Stimulated activated naive CD8-positive, alpha-beta T cell treated with anti-CD3 and anti-CD28 coated beads, Interleukin-15, Interleukin-2, amounts not matched to agents 100 U/mL and 50 U/mL, for 24 hours (primary cell): ENCODE measurements at places on chromosomes 2 and 18.

DNA sequence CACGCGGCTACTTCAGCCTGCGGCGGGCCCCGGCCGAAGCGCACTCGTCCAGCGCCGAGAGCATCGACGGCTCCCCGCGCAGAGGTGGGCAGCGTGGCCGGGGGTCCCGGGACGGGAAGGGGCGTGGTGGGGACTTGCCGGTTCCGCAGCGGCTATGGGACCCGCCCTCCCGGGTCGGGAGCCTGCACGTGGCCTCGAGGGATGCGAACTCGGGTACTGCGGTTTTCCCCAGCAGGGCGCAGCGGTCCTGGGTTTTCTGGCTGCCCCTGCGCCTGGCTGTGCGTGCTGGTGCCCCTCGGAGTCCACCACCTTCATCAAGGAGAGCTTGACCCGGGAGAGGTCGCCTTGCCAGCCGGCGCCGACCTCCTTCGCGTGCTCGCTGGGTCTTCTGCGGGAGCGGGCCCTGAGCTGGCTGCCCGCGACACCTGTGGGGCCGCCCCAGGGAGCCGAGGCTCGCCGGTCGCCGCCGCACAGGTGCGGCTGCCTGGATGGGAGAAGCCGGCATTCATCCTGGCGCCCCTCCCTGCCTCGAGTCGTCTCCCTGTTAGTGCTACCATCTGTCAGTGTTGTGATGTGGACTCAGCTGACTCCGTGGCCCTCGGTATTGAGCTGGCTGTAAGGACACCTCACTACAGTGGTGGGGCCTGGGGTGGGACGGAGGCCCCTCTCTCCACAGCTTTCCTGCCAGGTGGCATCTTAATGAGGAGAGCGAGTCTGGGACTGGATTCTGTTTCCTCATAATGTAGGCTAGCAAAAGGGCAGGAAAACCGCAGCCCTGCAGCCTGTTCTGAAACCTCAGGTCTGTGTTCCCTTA is 177.3 kb downstream of the AGAP1 start:
- no peak for DNase-seq

- DNase-seq: no peak
Measured at GRCh38 chr18:49464718-49465598, 4.5 kb upstream of the DYM start.

DNA sequence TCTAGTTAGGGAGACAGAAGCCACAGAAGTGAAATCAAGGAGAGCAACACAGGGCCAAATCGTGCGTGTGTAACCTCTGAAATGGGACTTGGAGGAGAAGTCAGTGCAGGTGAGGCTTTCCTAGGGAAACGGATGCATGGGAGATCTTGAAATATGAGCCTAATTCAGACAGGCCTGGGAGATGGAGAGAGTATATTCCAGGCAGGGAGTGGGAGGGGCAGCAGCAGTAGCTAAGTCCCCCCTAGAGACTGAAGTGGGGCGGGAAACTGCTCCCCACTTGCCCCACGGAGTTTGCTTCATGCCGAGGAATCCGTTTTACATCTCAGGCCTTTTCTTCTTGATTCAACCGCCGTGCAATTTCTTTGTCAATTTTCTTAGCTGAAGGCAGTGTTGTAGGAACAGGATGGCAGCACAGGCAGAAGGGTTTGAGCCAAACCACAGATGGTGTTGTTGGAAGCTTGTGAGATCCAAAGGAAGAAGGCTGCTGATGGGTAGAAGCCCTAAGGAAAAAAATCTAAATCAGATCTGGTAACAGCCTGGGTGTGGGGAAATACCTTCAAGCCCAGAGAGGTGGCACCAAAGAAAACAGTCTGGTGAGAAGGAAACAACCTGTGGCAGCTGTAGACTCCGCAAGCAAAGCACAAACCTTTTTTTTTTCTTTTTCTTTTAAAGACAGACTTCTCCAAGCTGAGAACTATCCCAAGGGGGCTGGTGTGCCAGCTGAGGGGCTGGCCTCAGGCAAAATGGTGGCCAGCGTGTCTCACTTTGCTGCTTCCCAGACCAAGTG is 40.2 kb downstream of the EPAS1 start:
- no peak for DNase-seq

GRCh38 chr2:11955884-11956291 is 209.5 kb downstream of the LPIN1 start:
- DNase-seq: no peak

DNA sequence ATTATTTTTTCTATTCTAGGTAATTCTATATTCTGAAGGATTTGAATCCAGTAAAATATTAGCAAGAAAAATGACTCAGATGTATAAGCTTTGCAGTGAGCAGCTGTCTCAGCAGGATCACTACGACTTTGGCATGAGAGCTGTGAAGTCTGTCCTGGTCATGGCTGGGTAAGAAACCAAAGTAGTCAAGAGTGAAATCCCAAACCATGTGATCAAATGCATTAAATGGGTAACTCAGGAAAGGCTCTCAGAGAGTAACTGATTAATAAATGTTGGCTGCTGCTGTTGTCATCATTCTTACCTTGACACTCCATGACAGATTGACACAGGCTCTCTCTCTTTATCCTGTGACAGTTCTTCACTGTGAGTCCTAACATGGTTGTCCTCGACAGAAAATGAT is 124.1 kb downstream of the DNAH6 start:
- DNase-seq: no peak

DNA sequence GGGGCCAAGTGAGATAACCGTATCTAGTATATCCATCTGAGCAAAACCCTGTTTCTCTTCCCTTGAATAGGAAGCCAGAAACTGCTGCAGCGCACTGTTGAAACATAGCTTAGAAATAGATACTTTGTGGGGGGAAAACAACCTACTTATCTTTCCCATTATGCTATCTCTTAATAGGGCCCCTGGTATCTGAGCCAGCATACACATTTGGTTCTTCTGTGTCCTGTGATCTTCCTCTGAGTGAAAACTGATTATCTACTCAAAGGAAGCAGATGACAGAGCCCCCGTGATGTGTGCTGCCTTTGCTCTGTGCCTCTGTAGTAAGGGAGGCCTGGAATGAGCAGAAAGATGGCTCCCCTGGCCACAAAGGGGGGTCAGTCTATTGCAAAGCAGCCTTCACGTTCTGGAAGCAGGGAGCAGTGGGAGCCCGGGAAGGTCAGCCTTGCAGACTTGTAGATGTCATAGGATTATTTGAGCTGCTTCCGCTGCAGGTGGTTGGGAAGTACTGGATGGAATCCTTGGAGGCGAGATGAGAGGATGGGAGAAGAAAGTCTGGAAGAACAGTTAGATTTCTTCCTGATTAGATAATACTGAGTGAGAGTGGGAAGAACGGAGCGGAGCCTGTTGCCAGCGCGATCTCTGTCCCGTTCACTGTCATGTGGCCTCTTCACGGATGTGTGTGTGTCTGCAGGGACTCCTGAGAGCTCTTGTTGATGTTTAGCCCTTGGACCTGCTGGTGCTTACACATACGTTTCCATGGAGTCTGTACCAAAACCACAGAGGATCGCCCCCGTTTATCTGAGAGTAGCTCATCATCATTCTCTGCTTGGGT is 150.1 kb downstream of the AGAP1 start:
- DNase-seq: no peak

DNA sequence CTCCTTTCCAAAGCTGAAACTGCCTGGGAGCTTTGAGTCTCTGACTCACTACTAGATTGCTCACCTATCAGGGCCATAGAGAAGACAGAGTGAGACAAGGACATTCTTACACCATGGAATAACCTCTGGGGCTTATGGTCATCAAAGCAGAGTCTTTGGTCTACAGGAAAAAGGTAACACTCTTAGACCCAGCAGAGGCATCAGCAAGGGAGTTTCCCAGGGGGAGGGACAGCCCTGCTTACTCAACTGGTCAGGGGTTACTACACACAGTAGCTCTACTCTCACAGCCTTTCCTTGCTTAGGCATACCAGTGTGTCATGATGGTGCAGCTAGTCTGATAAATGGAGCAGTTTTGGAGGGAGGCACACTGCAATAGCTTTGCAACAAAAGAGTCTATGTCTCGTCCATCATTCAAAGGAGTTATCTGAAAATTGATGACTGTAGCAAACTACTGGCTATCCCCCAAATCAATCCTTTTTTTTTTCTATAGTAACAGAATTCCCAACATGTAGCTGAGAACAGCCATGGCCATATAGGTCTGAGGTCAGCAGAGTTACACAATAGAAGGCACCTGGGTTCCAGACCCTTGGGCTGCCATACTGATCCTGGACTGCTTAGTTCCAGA is 22.4 kb upstream of the CD28 start:
- peak; percentile 48 for DNase-seq

DNA sequence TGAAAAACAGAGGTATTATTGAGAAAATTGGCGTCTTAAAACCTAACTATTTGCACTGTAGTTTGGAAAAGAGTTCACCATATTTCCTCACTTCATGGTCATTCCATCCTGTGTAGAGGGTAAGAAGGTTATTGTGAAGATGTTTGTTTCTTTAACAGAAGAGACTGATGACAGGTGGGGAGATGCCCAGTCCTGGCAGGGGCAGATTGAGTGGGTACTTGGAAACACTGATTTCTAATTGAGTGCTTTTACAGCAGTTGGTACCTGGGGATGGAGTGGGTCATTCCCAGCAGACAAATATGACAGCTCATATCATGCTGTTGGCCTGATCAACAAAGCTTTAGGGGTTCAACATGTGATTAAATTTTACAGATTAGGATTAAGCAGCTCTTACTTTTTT is 67.5 kb downstream of the MYOM1 start:
- DNase-seq: no peak

DNA sequence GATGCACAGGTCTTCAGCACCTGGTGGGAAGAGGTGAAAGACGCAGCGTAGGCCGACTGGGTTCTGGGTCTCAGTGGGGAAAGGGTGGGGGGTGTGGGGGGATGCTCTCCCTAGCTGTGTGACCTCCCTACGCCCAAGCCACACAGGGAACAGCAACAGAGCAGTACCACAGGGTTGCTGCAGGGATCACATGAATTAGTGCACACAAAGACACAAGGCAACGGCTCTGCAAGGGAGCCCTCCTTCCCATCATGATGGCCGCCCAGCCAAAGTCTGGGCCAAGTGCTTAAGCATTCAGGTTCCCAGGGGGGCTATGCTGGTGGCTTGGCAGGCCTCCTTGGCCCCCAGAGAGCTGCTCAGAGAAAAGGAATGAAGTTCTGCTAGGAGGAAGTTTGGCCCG is 28.2 kb upstream of the GBX2 start:
- no peak for DNase-seq

DNA sequence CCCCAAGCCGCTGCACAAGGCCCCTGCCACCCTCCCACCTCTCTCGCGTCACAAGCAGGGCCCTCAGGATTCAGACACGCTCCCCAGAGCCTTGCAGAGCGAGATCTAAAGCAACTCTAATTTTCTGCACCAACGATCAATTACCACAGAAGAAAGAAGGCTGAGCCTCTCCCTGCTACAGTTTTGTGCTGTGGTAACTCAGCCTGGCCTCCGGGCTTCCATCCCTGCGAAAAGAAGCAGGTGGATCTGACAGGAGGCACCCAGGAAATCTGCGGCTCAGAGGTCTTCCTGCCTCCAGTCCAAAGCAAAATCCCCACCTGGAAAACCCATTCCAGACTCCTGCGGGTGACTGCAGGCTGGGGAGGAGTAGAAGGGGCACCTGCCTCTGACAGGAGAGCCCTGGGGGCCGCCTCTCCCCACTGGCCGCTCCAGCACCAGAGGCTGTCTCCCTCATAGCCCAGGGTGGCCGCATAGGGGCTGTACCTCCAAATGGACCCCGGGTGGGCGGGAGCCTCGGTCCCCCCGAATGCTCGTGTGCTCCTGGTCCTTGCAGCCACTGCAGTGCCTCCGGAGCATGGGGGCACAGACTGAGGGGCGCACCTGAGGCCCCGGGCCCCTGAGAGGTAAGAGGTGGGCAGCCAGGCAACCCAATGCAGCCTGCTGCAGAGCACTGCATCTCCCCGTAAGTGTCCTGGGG is 31.0 kb downstream of the PXDN start:
- no peak for DNase-seq

- DNase-seq: no peak
Measured at GRCh38 chr2:190834890-190835208, 45.8 kb upstream of the GLS start.

DNA sequence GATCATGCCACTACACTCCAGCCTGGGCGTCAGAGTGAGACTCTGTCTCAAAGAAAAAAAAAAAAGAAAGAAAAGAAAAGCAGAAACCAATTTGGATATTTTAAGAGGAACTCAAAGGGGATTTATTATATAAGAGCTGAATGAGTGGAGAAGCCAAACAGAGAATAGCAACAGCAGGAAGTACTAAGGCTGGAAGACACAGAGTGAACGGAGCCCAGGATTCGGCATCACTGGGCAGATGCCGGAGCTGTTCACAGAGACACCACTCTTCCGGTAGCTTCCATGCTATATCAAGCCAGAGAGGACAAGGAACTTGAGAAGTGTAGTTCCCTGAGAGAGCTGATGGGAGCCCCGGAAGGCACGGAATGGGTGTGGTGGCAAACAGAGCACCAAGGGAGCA is 47.0 kb upstream of the CABLES1 start:
- no peak for DNase-seq

DNA sequence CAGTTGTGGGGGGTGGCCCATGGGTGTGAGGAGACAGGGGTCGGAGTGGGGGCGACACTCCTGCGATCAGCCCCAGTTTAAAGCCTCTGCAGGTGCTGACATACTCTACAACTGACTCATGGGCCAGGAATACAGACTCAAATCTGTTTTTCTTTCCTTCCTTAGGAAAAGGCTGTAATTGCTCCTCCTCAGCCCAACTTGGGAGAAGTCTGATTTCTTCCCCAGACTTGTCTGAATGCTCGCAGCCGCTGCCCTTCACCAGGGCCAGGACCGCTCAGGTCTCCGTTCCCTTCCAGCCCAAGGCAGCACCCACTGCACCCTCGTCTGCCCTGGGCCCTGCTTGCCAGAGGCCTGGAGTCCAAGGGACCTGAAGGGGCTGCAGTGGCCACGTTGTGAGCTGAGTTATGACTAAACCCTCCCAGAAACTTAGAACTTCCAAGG is 41.3 kb downstream of the RHOB start:
- no peak for DNase-seq

GRCh38 chr2:237513693-237514092 is 26.6 kb downstream of the MLPH start:
- DNase-seq: no peak

GRCh38 chr2:206212673-206213513 is 53.2 kb downstream of the EEF1B2 start:
- no peak for DNase-seq

GRCh38 chr18:35942133-35942532 is 30.3 kb upstream of the RMP24 start:
- DNase-seq: no peak

DNA sequence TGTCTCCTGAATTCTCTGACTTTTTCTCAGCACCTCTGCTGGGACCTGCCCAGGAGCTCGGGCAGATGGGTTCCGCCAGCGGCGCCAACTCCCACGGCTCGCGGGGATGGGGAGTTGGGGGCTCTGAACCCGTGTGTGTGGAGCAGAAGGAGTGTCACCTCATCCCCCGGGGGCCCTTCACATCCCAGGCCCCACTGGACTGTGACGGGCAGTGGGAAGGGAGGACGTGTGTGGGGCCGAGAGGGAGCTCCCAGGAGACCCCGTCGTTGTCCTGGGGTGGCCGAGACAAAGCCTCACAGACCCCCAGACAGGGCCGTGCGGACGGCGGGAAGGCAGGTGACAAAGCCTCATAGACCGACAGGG is 130.0 kb upstream of the CTDP1 start:
- no peak for DNase-seq
